ENCODE measurements at places on chromosomes 16 and 17.

- no peak for DNase-seq
These were observed at the start of gene CTRB1 for GRCh38 chr16:75218256-75219076. Gene CTRB1 (plus strand): TSS chr16:75218988. CDS start chr16:75219008, 20 bp downstream.

- no peak for DNase-seq
These were observed 8.2 kb upstream of the KLHL36 start for GRCh38 chr16:84640145-84640544.

DNA sequence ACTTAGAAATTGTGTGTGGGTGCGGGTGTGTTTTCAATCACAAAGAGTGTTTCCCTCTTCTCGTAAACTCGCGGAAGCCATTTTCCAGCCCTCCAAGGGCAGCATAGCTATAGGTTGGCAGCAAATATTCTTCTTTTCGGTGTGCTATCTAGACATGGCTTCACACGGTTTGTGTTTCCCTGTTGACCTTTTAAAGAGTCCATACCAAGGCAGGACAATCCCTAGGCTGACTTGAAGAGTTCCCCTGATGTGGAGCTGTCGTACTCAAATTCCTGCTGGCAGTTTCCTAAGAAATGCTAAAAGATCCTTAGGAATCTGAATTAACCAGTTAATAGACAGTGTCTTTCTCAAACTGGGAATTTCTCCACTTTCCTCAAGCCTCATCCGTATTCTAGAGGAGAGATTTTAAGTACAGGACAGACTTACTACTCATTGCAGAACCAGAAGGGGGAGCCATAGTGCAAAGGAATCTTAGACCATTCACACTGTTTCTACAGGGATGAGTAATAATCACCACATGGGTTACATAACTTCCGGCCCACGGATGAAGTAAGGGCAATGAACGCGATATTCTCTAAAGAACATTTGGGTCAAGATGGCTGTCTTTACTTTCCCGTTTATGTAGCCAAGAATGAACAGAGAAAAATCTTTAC, 288.6 kb upstream of the ELAC2 start:
- no peak for DNase-seq

DNA sequence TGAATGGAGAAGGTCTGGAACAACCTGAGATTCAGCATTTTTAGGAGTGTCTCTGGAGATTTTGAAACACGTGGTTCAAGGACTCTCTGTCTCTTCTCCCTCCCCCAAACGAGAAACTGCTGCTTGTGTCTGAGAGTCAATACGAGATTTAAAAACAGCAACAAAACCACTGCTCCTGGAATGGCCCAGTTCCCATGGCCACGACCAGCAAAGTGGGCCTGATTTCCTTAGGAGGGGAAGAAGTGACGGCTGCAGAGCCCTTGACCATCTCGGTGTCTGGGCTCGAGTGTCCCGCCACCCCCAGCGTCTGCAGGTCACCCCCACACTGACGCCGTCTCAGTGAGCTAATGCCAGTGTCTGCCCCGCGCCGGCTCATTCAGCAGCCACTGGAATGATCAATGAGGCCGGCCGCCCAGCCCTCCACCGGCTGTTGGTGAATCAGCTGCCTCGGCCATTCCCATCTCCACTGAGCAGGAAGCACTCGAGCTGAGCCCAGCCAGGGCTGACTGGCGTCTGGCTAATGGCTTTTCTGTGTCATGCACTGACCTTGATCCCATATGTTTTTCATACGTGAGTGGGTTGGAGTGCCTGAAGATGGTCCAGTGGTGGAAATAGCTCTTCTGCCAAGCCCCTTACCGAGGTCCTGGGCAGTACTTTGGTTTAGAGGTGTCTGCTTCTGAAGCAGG, 151.8 kb downstream of the PITPNC1 start:
- DNase-seq, result no peak

GRCh38 chr16:88385831-88386815, 3.4 kb downstream of the ZNF469 start:
- DNase-seq, result no peak

DNA sequence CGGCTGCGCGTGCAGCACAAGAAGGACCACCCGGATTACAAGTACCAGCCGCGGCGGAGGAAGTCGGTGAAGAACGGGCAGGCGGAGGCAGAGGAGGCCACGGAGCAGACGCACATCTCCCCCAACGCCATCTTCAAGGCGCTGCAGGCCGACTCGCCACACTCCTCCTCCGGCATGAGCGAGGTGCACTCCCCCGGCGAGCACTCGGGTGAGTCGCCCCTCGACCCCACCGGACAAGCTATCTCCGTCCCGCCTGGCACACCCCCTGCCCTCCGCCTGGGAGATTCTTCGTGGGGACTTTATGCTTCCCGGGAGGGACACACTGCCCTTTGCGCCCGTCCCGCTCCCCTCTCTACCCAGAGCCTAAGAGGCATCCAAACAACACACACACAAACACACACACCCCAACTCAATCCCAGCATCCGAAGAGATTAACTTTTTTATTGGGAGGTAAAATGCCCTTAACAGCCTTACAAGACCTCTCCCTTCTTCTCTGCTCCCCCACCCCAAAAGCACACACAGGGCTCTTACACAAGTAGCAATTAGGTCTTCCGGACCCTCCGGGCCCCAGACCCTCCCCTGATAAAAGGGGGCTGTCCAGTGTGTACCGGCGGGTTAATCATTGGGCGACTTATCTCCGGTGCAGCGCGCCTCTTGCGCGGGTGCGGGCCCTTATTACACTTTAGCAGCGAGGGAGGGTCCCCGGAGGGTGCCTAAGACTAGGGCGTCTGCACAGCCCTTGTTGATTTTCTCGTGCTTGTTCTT, 2.1 kb downstream of the SOX9 start:
- no peak for DNase-seq

DNA sequence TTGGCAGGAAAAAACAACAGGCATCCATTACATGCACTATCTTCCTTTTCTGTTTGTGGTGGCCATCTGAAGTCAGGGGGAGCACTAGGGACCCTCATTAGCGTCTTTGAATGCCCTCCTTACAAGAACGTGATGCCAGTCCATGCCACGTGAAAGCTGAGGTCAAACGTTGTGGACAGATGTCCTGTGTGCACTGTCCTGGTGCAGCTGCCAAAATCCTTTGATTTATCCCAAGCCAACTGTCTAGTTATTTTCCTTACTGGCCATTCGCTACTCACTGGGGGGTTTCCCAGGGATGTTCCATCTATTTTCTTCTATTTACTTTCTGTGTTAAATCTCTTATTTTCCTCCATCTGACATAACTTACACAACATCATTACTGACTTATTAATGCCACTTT, 135.7 kb downstream of the ABCA8 start:
- no peak for DNase-seq

DNA sequence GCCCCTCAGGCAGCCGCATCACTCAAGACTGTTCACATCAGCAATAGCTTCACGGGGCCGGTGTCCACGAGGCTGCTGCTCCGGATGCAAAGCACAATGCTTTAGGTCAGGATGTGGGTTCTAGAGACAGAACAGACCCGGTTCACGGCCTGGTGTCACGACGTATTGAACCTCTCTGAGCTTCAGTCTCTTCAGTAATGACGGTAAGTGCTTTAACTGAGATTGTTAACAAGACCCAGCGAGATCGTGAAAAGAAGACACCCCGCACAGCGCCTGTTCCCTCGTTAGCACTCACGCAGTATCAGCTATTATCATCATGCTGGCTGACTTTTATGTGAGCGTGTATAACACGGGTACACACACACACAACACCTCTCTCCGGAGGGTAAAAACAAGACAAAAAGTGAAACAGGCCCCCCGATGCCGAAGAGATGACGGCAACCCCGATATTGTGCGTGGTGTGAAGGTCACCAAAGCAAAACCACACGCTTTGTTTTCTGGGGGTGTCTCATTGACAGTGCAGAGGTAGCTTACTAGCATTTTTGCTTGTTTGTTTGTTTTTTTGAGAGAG, 21.4 kb upstream of the ABR start:
- DNase-seq, result no peak

DNA sequence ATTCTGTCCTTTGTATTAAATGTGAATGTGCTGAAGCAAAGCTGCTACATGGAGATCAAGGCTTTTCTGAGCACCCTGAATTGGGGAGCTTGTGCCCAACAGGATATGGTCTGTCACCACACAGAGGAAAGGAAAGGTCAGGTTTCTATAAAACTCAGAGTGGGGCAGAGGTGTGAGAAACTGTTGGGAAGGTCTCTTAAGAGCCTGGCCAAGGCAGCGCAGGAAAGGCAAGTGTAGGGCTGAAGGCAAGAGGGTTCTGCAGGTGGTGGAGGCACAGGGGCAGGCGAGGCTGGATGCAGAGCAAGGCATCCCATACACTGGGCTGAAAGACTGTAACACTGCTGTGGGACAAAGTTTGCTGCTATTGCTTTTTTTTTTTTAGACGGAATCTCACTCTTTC, 8.1 kb downstream of the COX6A2 start:
- no peak for DNase-seq

DNA sequence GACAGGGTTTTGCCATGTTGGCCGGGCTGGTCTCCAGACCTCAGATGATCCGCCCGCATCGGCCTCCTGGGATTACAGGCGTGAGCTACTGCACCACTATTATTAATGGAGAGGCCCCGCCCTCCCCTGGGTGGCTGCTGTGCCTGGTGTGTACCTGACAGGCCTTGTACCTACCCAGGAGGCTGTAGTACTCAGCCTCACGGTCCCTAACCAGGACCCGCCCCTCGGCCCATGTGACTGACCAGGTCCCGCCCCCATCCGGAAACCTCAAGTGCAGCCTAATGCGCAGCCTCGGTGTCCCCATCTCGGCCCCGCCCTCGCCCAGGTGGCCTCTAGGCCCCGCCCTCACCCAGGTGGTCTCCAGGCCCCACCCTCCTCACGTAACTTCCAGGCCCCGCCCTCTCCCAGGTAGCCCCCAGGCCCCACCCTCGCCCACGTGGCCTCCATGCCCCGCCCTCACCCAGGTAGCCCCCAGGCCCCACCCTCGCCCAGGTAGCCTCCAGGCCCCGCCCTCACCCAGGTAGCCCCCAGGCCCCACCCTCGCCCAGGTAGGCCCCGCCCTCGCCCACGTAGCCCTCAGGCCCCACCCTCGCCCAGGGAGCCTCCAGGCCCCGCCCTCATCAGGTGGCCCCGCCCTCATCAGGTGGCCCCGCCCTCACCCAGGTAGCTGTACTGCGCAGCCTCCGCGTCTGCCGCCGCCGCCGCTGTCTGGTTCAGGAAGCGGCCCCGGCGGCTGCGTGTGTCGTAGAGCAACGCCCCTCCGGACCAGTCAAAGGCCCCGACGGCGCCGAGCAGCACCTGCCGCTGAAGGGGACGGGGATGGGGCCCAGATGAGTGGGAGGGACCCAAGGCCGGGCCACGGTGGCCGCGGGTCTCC, 31.0 kb downstream of the HASPIN start:
- DNase-seq, result peak; percentile 66

GRCh38 chr17:13635951-13636350, 34.2 kb upstream of the HS3ST3A1 start:
- DNase-seq, result no peak

DNA sequence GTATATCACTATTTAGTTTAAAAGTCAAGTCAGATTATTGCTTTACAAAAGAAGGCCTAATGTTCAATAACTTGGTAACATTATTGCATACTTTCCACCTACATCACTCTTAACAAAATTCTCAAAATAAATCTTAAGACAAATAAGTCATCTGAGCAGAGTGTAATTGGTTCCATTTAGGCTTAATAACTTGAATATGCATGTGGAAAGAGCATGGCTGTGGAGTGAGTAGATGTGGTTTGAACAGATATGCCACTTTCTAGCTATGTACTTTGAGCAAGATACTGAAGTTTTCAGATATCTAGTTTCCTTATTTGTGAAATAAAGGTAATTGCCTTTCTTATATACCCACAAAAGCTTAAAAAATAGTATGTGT, 6.7 kb upstream of the EVI2A start:
- no peak for DNase-seq

DNA sequence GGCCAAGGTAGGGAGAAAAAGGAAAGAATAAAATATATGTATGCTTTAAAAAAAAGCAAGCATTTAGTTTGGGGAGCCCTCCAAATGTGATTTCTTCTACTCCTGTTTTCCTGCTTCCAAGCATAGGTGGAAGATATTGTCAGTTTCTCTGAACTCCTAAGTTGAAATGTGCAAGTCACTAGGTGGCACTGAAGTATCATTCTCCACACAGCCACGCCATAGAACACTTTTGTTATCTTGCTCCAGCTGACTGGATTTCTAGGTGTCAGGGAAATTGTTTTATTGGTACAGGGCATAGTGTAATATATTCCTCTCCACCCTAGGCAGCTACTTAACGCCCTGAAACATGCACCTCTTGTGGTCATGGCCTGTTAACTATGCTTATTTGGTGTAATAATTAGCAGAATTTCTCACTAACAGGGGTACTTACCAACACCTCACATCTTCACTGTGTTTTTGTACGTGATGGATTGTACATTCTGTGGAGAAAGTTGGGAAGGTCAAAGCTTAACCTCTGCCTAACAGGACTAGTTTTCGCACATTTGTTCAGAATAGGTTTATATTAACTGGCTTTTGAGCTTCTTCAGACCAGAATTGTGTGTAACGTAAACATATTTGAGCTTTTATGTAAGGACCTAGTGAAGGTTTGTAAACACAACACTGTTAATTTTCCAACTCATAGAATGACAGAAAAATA, 69.3 kb downstream of the FTO start:
- no peak for DNase-seq

DNA sequence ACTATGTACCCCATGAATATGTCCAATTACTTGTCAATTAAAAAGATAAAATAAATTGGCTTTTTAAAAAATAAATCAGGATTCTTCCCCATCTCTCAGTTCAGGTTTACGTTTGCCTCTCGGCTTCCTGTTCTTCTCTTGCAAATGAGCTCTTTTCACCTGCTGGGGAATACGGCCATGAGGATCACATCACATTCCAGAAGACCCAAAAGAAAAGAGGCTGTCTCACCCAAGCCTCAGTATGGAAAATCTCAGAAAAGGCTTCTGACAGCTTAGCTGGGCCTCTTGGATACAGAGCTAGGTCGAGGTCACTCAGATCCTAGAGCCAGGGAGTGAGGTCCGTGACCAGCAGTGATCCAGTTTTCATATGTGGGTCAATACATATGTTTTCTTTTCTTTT, 171.2 kb upstream of the SDK2 start:
- no peak for DNase-seq

All from stimulated activated CD4-positive, alpha-beta T cell treated with anti-CD3 and anti-CD28 coated beads, Interleukin-12 subunit alpha, Interleukin-12 subunit beta, amount 100 ng/mL, for 4 hours (primary cell).